ENCODE measurements at places on chromosomes 6 and 20.

GRCh38 chr20:48002517-48002970, 217.3 kb upstream of the SULF2 start:
- DNase-seq, result peak; percentile 47

GRCh38 chr6:91608428-91608827, 1021.6 kb upstream of the MAP3K7 start:
- DNase-seq, result no peak

- DNase-seq, result no peak
Observed at GRCh38 chr6:93786474-93787330, 367.3 kb upstream of the EPHA7 start.

DNA sequence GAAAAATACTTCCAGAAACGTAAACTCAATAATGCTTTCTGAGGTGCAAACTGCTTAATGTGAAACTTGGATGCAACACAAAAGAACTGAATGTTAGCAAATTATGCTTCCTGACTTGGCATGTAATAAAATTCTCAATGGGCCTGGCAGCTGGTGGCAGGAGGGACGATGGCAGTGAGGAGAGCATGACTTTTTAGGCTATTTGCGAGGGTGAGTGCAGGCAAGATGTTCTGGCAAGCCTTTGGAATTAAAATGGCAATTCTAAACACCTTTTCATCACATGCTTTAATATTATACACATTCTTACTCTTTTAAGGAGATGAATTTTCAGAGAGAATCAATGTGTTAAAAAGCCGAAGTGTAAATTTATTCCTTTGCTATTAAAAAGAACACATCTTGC, 224.8 kb upstream of the CDH4 start:
- DNase-seq, result no peak

GRCh38 chr6:15508931-15509330, 153.9 kb downstream of the DTNBP1 start:
- no peak for DNase-seq

GRCh38 chr6:40419946-40420728, 167.0 kb downstream of the LRFN2 start:
- no peak for DNase-seq

- DNase-seq, result no peak
Observed at GRCh38 chr6:22827760-22828159, 258.4 kb downstream of the HDGFL1 start.
